BJ (cell line): ENCODE measurements at places on chromosomes 4 and X.

DNA sequence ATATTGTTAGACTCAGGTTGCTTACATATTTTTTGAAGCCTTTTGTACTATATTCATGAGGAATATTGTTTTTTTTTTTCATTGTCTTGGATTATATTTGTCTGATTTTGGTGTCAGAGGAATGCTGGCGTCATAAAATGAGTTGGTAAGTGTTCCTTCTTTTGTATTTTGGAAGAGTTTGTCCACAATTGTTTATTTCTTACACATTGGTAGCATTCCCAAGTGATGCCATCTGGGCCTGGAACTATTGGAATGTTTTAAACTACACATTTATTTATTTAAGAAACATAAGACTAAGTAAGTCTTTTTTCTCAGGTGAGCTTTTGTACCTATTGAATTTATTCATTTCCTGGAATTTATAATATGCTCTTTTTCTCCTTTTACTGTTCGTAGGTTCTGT, 107.6 kb downstream of the LARP1B start:
- no peak for DNase-seq

- no peak for DNase-seq
Measured at GRCh38 chrX:94058728-94059382, 384.8 kb downstream of the FAM133A start.

DNA sequence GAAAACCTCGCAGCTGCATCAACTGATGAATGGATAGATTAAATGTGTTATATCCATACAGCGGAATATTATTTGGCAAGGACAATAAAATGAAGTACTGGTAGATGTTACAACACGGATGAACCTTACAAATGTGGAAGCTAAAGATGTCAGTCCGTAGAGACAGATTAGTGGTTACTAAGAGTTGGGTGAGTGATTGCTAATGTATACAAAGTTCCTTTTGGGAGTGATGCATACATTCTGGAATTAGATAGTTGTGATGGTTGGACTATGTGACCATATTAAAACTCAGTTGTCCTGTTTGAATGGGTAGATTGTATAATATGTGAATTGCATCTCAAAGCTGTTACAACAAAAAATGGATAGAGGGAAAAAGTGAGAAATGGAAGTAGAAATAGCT, 2.8 kb downstream of the FIP1L1 start:
- no peak for DNase-seq

DNA sequence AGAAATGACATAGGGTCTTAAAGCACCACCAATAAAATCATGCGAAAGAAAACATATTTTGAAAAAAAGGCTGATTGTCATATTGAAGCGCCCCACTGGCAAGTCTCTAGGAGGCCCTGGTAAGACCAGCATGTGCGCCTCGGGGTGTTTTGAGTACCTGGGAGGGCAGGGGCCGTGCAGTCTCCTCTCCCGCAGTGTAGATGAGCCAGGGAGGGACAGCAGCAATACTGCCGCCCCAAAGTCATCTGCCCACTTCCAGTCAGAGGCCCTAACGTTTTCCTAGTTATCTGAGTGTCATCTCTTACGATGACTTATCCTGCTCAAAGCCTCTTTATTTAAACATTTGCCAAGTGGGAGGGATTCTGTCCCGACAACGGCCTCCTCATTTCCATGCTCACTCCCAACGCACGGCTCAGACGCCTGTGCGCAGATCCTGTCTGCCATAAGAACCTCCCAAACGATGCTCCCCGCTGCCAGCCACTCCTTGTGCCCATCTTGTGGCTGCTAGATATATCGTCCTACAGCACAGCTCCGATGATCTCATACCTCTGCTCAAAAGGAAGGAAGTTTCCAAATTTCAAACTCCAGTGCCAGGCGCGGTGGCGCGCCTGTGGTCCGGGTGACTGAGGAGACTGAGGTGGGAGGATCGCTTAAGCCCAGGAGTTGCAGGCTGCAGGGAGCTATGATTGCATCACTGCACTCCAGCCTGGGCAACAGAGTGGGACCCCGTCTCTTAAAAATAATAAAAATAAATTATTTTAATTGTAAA, 17.2 kb upstream of the SCRG1 start:
- no peak for DNase-seq

GRCh38 chrX:42220083-42220482, 296.7 kb upstream of the CASK start:
- DNase-seq, result no peak

- no peak for DNase-seq
Measured at GRCh38 chr4:165986956-165987698, 114.1 kb downstream of the TLL1 start.

DNA sequence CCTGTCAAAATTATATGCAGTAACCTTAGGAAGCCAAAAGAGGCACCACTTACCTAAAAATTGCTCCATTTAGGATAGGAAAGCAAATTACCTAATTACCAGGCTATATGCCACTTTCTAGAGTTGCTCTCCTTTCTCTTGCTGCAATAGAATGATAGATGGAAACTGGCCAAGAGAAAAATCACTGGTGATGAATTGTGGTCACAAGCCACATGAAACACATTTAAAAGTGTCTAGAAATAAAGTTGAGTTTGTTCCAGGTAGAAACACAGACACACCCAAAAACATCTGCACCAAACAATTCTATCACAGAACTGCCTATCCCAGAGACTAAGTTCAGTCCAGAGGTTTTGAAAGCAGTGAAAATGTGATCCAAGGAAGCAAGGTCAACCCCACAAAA, 337.7 kb downstream of the PCDH19 start:
- DNase-seq, result no peak

- no peak for DNase-seq
Measured at GRCh38 chr4:176778491-176778890, 14.2 kb downstream of the VEGFC start.

DNA sequence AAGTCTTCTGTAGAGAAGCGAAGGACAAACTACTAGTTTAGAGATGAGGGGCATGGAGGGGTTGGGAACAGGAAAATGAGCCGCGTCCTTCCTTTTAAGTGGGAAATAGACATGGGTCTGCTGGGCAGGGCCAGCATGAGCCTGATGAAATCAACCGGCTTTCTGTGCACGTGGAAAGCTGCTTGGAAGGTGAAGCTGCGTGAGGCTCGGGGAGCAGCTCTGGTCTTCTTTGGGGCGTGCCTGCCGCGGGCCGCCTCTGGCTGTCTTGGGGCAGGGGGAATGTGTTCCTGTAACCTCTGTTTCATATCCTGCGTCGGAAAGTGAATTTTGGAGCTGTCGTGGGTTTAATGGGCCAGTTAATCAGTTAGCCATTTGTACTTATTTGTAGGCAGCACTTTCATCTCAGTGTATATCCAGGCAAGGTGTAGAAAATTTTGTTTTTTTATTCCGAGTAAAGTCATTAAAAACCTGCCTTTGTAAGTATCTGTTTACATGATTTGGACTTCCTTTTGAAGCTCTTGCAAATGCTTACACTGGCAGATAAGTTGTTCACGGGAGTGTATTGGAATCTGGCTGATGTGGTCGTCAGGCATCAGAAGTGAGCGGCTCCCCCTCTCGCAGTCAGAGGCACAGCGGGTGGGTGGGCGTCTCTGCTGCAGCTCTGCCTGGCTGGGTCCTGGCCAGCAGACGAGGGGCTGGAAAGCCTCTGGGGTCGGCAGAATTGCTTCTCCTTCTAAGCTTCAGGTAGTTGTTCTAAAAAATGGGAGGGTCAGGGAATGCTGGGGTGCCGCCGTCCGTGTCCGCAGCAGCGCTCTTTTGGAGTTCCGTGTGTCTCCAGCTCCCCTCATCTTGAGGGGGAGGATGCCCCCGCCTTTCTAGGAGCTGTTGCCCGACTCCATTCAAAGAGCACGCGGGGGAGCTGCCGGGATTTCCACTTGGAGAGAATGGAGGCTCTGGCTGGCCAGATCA, 70.5 kb upstream of the HGFAC start:
- no peak for DNase-seq

GRCh38 chr4:42410446-42410845, 13.2 kb downstream of the SHISA3 start:
- DNase-seq, result no peak

DNA sequence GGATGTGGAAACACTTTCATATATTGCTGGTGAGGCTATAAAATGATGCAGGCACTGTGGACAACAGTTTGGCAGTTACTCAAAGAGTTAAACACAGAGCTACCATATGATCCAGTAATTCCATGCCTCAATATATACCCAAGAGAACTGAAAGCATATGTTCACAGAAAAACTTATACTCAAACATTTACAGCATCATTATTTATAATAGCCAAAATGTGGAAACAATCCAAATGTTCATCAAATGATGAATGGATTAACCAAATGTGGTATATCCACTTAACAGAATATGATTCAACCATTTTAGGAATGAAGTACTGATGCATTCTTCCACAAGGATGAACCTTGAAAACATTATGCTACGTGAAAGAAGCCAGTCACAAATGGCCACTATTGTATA, 603.8 kb downstream of the IQCM start:
- DNase-seq, result no peak

DNA sequence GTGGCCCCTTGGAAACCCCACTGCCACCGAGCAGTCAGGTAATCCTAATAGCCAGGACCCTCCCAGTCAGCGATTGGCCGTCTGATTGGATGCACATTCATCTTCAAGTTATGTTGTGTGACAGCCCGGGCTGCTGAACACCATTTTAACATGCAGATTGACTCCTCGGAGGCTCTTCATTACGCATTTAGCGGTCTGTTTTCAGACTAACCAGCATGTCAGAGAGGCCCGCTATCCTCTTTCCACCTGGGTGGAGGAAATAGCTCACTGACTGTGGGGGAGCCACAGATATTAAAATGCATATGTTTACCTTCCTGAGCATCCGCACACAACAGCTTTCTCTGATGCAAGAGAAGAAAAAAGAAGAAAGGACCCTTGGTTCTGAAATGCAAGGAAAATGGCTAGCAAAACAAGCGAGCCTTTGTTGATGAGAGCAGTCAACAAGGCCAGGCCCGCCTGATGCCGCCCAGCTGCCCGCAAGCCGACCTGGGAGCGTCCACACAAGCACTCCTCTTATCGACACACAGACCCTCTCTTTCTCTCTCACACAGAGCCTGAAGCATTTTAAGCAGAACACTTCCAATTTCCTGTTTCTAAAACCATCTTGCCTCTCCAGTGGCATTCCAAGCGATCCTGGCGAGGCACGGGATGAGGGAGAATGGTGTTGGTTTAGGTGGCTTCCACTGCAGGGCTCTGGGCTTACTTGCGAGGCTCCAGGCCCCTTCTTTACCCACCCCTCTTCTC, 118.3 kb downstream of the MGST2 start:
- no peak for DNase-seq

DNA sequence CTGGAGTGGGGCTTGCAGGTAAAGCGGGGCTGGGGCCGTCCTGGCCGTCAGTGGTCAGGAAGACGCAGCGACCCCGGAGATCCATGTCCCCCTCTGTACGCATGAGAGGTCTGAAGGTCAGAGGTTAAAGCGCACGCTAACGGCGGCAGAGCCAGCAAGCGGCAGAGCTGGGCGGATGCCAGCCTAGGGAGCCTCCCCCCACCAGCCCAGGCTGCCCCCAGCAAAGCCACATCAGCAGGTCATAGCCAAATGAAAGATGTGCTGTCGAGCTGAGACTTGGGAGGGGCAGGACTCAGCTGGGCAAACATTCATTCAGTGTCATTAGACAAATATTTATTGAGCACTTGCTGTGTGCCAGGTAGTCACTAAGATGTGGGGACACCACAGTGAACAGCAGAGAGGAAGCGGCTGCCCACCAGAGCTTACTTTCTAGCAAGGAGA, 593 bp upstream of the JAKMIP1 start:
- no peak for DNase-seq

- no peak for DNase-seq
Measured at GRCh38 chr4:113979148-113979904, at the start of gene ARSJ. Gene ARSJ, minus strand, starts transcription at chr4:113979647. Its CDS starts 813 bp downstream, at chr4:113978834.

DNA sequence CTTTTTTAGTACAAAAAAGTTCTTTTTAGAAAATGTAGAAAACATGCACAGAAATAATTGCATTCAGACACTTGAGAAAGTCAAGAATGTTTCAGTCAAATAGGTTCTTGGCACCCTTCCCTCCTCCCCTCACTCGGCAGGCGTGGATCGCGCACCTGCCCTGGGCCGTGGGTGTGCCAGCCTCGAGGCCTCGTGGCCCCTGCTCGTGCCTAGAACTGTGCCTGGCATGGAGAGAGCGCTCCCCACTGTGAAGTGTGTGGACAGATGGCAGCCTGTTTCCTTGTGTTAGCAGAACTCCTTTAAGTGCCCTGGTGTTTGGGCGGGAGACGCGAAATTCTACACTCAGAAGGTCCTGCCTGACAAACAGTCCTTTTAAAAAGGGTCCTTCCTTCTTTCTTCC, 14.7 kb downstream of the RGS12 start:
- DNase-seq, result no peak

- no peak for DNase-seq
Measured at GRCh38 chr4:57154191-57154590, 44.0 kb upstream of the IGFBP7 start.

- no peak for DNase-seq
Measured at GRCh38 chrX:107565015-107565414, 63.3 kb upstream of the PRPS1 start.

GRCh38 chrX:125439194-125439849, 119.7 kb downstream of the TEX13C start:
- DNase-seq, result no peak

GRCh38 chr4:188647820-188648370, 508.7 kb downstream of the TRIML1 start:
- DNase-seq, result no peak

GRCh38 chr4:113450295-113451080, 311.1 kb downstream of the CAMK2D start:
- no peak for DNase-seq

- no peak for DNase-seq
Measured at GRCh38 chr4:159353422-159354116, 250.7 kb downstream of the RAPGEF2 start.

DNA sequence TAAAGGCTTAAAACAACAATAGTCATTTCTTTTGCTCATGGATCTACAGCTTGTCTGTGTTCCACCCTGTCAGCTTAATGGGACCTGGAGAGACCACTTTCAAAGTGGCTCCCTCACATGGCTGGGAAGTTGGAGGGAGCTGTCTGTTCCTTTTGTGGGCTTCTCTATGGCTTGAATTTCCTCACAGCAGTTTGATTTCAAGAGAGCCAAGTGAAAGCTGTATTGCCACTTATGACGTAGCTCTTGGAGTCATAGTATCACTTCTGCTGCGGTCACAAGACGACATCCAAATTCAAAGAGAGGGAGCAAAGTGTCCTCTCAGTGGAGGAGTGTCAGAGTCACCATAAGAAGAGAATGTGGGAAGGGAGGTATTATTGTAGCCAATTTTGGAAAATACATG, 22.7 kb upstream of the ACSL1 start:
- DNase-seq, result no peak

GRCh38 chr4:169727616-169728015, 30.1 kb downstream of the HPF1 start:
- DNase-seq, result no peak

GRCh38 chr4:74365761-74366160, 816 bp downstream of the EREG start:
- DNase-seq, result no peak

DNA sequence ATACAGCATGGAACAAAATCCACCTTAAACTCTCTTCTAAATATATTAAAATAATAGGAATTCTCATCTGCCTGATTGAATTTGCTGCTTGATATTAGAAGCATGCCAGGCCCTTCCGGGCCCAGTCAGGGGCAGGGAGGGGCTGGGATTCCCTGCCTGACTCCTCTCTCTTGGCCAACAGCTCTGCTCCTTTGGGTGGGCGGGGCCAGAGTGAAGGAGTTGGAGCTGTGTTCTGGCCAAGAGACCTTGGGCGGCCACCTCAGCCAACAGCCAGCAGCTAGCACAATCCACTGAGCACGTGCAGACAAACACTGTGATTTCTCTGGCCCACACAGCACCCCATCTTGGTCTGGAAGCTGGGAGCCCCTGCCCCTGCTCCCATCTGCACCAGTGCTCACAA, 140.3 kb downstream of the PJA1 start:
- no peak for DNase-seq
